Esophagus squamous epithelium (tissue), 5 donors: ENCODE measurements at places on chromosomes 2 and 18.

- DNase-seq, result no peak
Measured at GRCh38 chr2:107584577-107584976, 242.1 kb upstream of the RGPD4 start.

GRCh38 chr2:201854841-201855240, 48.5 kb downstream of the CDK15 start:
- no peak for DNase-seq

- DNase-seq, result no peak
Measured at GRCh38 chr2:17461087-17461475, 57.2 kb downstream of the RAD51AP2 start.

GRCh38 chr2:26942543-26943295, 27.7 kb upstream of the MAPRE3 start:
- DNase-seq, result no peak

DNA sequence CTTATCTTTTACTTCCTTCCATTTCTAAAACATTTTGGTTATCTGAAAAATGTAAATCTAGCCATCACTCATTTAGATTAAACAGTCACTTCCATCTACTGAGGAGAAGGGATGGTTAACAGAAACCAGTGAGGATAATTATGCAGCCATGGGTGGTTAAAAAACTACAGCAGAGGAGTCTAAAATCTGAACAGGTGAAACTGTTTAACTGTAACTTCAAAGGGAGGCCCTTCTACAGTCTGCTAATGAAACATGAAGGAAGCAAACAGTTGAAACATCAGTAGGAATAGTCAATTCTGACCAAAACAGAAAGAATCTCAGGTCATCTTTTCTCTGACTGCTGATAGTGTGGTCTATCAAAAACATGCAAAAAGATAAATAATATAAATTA, 71.0 kb downstream of the DTNB start:
- DNase-seq, result no peak

DNA sequence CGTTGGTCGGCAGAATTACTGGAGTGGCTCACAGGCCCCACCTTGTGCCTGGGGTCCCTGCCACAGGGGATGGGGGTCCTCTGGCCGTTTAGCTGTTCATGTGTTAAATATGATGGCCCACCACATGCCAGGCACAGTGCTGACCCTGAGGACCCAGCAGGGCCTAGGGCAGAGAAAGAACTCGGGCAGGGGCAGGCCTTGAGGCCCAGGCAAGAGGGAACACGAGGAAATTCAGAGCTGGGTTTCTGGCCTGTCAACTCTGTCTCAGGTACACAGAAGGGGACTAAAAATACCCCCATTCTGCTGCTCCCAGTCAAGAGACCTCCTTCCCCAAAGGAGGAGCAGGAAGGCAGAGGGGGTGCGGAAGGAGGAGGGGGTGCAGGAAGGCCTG, 66.2 kb downstream of the DNMT3A start:
- no peak for DNase-seq

- DNase-seq, result no peak
Measured at GRCh38 chr2:939936-940601, 10.6 kb upstream of the SNTG2 start.

GRCh38 chr2:68172521-68172920, 14.8 kb downstream of the PNO1 start:
- DNase-seq, result no peak

DNA sequence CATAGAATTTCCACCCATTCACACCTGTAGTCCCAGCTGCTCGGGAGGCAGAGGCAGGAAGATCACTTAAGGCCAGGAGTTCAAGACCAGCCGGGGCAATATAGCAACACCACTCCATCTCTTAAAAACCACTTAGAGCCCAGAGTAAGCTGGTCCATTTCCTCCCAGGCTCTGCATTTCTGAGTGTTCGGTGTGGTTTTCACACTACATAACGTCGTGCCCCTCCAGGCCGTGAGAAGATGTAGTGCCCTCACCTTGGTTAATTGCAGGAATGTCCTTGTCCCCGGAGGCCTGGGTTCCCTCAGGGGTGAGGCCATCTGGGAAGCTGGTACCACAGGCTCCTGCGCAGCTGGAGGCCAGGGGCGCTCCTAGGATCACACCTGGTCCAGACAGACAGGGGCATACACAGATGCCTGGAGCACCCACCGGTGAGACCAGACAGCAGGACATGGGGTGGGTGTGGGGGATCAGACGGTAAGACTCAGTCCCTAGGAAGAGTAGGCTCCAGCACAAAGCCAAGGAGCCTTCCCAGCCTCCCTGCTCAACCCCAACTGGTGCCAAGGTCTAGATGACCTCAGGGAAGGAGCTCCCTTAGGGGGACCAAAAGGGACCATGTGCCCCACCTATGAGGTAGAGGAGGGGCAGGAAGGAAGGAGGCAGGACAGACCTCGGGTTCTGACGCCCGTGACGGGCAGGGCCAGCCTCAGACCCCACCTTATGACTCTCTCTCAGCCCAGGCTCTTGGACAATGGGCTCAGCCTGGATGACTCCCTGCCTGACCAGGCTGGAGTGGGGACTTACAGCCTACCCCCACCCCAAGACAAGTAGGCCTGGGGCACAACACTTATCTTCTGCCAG, 752 bp downstream of the ASTL start:
- no peak for DNase-seq

DNA sequence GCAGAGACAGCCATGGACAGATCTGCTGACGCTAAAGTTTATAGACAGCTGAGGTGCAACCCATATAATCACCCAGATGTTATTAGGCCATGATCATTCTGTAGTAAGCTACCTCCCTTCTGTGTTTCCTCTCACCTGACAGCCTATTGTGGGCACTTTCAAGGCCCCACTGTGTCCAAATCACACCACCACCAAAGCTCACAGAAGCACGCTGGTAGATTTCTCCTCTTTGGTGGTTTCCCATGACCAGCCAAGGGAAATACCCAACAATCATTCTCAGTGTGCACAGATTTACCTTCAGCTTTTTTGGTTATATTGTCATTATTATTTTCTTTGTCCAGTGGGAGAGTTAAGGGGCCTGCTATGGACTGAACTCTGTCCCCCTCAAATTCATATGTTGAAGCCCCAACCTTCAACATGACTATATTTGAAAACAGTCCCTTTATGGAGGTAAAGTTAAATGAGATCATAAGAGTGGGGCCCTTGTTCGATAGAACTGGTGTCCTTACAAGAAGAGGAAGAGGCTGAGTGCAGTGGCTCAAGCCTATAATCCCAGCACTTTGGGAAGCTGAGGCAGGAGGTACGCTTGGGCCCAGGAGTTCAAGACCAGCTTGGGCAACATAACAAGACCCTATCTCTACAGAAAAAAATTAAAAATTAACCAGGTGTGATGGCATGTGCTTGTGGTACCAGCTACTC, 74.0 kb upstream of the MSH6 start:
- DNase-seq, result no peak

DNA sequence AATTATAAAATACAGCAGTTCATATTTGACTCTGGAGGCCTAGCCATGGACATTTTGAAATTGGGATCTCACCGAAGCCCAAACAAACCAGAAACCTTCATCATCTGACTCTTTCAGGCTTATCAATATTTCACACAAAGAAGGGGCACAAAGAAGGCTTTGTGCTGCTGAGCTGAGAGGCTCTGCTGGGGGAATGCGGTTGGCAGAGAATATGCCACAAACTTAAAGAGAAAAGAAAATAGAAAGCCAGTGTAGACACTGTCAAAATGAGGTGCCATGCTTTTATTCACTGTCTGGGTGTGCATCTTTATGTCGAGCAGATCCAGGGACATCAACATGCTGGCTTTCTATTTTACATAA, 162.6 kb downstream of the QPCT start:
- no peak for DNase-seq

GRCh38 chr2:154078926-154079325, 207.2 kb downstream of the GALNT13 start:
- no peak for DNase-seq

DNA sequence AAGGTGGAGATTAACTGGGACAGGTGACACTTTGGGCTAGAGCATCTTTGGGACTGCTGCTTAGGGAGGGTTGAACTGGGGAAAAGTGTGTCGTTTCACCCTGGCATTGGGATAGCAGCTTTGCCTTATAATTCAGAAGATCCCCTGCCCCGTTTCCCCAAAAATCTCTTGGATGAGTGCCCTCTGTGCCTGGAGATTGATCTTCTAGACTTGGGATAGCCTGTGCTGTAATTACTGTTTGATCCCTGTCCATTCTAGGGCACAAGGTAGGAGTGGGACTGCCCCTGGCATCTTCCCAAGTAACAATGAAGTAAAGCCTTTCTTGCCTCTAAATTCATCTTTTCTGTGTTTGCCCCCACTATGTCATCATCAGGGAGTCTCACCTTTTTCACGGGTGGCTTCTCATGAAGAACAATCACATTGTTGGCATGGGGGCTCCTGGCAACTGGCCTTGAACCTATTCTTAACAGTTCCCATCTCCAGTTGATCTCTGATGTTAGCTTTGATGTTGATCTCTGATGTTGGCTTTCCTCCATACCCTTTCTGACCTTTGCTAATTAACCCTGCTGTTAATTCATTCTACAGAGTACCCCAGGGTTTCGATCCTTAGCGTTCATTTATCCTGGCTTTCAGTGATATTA, 21.6 kb downstream of the MTHFD2 start:
- no peak for DNase-seq

- DNase-seq, result no peak
Measured at GRCh38 chr2:165818920-165819319, 24.9 kb upstream of the GALNT3 start.

DNA sequence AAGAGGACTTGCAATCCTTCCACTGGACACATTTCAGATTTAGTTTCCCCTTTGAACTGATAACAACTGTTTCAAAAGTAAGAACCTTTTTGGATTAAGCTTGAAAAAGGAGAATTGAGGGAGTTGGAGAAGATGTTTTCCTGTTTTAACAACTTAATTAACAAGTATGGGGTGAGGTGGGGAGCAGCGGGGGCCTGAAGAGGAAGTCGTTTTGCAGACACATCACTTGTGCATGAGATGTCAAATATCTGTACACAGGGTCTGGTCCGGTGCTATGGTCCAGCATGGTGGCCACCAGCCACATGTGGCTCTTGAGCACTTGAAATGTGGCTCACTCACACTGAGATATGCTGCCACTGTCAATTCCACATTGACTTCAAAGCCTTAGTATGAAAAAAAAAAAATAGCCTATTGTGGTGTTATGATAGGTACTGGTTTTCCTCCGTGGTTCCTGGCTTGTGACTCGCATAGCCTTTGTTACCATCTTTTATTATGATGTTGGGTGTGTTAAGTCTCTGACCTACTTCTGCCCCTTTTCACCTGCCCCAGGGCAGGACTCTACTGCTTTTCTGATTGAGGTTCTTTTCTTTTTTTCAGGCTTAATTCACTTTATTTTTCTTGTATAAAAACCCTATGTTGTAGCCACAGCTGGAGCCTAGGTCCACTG, 205.5 kb downstream of the BCL2 start:
- no peak for DNase-seq

- no peak for DNase-seq
Measured at GRCh38 chr2:12556762-12557161, 160.0 kb upstream of the TRIB2 start.

DNA sequence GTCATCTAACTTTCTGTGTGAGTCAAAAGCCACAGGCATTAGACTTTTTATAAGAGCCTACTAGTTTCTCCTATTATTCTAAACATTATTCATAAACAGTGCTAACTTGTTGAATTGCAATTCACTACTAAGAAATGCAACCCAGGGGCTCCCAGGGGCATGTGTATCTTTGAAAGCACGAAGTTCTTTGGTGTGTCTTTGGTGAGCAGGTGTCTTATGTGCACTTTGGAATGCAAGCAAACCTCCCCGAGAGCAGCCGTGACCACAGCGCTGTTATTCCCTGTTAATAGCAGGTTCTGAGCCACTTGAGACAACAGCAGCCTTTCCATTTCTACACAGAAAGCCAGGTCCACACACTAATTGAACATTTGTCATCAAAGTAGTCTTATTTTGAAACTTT, 123.5 kb downstream of the PRKRA start:
- no peak for DNase-seq

- no peak for DNase-seq
Measured at GRCh38 chr2:71798266-71799012, 345.1 kb downstream of the DYSF start.

GRCh38 chr2:28155086-28155485, 237.6 kb upstream of the FOSL2 start:
- no peak for DNase-seq

DNA sequence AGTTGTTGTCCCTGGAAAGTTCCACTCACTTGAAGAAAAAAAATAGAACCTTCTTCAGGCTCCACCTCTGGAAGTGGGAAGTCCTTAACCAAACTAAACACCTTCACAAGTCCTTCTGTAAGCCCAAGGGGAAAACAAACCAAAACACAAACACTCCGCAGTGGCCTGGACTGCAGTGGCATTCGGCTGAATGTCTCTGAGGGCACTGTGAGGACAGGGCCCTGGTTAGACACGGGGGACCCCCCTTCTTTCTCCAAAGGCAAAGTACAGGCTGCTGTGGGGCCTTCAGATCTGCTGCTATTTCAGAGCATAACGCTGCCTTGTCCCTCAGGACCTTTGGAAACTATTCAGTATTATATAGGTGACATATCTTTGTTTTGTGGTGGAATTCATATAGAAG, 28.1 kb downstream of the FOSL2 start:
- DNase-seq, result no peak

GRCh38 chr18:58013241-58014211, 30.5 kb upstream of the NEDD4L start:
- no peak for DNase-seq

DNA sequence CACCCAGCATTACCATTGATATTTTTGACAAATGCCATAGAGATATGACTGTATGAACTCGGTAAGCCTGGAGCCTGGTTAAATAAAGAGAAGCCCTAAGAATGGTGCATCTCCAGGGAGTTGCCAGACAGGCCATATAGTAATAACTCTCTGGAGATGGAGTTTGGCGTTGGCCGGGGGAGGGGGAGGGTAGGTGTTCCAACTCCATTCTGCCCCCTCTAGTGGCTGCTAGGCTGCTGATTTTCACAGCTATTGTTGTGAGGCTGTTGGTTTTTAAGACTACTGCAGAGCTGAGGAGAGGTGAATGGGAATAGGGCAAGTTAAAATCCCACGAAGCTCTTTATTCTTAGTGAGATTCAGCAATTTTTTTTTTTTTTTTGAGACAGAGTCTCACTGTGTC, 99.9 kb downstream of the GALNT14 start:
- DNase-seq, result no peak

DNA sequence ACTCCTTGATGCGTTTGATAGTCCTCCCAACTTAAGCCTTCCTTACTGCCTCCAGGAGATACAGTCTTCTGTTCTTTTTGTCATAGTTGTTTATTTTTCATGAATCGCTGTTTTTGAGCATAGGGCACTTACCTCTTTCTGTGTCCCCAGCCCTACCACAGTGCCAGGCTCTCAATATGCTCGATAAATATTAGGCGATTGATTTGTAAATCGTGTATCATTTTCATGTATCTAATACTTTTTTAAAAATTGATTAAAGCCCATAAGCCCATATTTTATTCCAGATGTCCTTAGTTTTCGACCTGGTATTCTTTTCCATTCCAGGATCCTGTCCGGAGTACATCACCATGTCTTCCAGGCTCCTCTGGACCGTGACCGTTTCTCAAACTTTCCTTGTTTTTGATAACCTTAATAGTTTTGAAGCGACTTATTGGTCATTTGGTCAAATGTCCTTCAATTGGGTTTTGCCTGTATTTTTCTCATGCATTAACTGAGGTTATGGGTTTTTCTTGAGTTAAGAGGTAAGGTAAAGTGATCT, 444 bp upstream of the MMADHC start:
- DNase-seq, result no peak
